Activated CD8-positive, alpha-beta memory T cell treated with anti-CD3 and anti-CD28 coated beads, Interleukin-2, amount 50 U/mL, for 48 hours (primary cell): ENCODE measurements at places on chromosomes 6 and 20.

DNA sequence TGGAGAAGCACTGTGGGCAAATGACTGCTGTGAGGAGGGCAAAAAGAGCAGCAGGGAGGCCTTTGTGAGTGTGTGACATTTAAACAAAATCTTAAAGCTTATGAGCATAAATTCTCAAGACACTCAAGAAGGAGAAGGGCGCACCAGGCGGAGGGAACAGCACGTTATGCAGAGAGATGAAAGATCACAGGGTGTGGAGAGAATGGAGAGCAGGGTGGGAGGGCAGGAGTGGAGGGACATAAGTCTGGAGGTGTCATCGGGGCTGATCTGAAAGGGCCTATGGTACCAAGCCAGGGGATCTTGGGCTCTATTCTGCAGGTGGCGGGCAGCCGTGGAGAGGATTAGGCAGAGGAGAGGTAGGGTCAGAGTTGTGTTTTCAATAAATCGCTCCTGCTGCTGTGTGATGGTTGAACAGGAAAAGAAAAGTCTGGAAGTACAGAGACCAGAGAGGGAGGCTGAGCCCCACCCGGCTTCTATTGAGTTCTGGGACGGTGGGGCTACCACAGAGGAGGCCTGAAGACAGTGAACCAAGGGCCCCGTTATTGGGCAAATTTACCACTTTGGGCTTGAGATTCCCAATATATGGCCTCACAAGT, 24.3 kb upstream of the DLGAP4 start:
- no peak for DNase-seq

GRCh38 chr6:14673201-14673600, 555.6 kb downstream of the CD83 start:
- no peak for DNase-seq

DNA sequence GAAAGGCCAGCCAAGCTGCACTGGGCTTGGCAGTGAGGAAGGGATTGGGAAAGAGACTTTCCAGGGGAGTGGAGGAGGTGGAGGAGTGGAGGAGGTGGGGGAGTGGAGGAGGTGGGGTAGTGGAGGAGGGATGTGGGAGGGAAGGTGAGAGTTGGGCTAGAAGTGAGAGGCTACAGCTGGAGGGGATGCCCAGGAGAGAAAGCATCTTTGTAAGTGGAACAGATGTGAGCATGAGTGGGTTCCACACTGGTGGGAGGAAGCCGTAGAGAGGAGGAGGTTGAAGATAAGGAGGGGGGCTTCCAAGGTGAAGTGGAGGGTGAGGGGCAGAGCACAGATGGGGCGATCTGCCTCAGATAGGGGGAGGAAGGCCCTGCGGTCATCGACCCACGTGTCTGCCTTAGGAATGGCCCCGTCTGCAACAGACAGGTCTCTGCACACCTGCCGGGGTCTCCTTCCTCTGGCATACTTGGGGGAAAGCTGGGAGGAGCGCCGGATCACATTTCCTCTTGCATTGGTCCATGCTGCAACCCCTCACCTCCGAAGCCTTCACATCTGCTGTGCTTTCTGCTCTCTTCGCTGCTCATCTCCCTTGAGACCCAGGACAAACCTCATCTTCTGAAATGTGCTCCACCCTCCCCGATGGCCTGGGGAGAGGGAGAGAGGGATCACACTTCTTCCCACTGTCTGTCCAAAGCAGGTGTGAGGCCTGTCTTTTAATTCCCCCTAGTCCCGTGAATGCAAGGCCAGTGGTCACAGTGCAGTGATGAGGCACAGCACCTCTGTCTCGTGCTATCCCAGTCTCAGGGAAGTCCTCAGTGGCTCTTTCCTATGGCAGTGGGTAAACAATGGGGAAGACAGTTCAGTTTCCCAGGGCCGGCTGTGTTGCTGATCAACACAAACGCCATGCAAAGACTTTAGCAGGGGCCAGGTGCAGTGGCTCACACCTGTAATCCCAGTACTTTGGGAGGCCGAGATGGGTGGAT, 48.6 kb upstream of the SNX9 start:
- no peak for DNase-seq

- DNase-seq = no peak
Observed at GRCh38 chr20:63140514-63141433, 75.2 kb downstream of the YTHDF1 start.

GRCh38 chr6:20778459-20778858, 244.2 kb downstream of the CDKAL1 start:
- DNase-seq = no peak

DNA sequence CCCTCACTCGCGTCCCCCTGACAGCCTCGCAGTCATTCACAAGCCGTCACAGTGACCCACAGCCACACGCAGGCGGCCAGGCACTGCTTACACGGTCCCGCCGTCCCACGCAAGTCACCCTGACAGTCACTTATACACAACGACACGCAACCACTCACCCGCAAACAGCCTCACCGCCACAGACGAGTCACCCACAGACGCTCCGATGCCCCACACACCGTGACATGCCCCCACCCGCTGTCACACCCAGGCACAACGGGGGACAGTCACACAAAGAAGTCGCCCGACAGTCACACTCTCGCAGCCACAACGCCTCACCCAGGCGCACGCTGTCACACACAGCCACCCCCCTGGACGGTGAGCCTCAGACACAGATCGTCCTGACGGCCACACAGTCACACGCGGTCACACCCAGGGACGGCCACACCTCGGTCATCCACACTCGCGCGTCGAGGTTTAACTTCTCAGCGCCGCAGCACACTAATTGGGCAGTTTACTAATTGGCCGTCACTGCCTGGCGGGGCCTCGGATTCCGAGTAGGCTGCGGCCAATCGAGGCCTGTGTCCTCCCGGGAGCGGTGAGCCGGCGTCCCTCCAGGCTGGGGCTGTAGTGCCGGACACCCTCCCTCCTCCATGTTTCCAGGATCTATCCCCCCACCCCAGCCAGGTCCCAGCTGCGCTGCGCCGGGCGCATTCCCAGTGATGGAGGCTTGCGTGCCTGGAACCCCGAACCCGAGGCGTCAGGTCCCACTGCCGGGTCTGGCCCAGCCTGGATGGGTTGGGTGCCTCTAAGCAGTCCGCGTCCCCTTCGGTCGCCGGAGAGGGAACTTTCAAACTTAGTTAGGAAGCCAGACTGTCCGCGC, 790 bp downstream of the TOX2 start:
- DNase-seq = peak; percentile 68

GRCh38 chr6:166330612-166331011, 11.7 kb downstream of the SFT2D1 start:
- no peak for DNase-seq

GRCh38 chr6:169109411-169110220, 144.0 kb downstream of the THBS2 start:
- no peak for DNase-seq

GRCh38 chr6:89566930-89567629, 71.5 kb downstream of the LYRM2 start:
- no peak for DNase-seq

DNA sequence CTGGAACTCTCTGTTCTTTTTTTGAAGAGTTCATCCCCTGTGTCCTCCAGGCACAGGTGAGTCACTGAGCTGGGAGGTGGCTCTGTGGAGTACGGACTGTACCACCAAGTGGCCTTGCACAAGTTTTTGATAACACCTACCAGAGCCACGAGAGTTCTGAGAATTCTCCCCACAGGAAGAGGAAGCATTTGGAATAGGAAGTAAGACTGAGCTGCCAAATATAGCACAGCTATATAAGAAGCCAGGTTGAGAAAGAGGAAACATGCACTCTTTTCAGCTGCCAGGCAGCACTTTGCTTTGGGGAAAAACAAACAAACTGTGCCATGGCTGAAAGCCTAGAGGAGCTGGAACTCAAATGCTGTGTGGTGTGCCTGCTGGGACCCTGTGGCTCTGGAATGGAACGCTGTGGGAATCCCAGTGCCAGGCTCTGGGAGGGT, 70.8 kb upstream of the RIPOR2 start:
- DNase-seq = no peak

- DNase-seq = no peak
Observed at GRCh38 chr6:155528982-155529453, 73.4 kb upstream of the NOX3 start.

DNA sequence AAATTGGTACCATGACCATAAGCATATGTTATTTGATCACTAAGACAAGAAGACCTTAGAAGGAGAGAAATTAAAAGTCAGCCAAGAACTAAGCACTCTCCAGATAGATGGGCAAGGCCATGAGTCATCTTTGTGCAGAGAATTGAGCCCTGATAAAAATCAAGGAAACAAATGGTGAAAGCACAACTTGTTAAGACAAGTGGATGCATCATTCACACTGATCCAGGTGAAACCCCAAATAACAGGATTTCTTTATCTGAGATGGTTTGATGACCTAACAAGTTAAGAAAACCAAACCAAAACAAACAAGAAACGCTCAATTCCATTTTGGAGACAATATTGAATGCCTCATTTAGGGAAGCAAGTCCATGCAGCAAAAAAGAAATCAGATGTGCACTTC, 121.6 kb downstream of the ADAT2 start:
- DNase-seq = no peak

DNA sequence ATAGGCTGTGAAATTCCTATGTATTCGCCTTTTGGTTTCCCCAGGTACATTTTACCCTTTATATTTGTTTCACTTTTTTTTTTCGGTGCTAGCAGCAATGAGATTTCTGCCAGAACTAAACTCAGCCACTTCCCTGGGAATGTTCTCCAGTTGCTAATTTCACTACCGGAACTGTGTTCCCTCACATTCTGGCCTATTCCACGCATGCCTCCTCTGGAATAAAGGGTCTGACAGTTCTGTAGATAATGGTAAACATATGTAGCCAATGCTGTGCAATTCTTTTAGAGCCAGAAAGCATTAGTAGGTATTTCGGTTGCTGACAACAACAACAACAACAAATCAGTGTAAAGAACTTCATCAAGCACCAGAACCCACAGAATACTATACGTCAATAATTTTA, 96.1 kb upstream of the TBX18 start:
- no peak for DNase-seq

GRCh38 chr6:56222499-56222898, 24.9 kb downstream of the COL21A1 start:
- no peak for DNase-seq

DNA sequence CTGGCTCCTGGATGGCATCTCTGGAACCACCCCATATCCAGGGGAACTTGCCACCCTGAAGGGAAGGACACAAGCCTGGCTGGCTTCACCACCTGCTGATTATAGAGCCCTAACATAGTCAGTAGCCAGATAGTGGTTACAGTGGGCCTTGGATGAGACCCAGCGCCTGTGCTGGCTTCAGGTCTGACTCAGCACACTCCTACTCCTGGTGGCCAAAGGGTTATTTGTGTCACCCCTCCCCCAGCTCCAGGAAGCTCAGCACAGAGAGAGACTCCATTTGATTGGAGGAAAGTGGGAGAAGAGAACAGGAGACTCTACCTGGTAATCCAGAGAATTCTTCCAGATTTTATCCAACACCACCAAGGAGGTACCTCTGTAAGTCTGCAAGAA, 12.8 kb downstream of the SNX14 start:
- DNase-seq = no peak

DNA sequence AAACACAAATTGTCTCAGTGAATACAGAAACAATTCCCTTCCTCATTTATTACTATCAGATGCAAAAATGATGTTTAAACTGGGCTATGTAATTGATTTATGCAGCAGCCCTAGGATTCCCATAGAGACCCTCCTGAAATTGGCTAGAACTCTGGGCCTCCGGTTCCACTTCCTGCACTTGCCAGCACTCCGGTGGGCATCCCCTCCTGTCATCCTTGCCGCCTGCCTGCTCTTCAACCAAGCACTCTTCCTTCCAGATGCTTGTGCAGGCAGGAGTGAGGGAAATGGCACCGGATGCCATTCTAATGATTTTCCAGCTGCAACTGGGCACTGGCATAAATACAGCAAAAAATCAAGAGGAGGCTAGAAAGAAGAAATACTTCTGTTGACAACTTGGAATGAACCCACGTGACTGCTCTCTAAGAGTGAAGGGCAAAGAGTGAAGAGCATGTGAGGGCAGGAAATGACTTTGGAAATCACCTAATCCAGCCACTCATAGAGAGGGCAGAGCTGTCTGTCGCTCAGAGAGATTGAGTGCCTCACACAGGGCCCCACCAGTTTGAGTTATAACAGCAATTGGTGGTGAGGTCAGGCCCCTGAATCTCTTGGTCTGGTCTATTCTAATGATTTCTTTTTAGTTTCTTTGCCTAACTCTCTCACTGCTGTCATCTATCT, 3.7 kb upstream of the NEDD9 start:
- DNase-seq = no peak

DNA sequence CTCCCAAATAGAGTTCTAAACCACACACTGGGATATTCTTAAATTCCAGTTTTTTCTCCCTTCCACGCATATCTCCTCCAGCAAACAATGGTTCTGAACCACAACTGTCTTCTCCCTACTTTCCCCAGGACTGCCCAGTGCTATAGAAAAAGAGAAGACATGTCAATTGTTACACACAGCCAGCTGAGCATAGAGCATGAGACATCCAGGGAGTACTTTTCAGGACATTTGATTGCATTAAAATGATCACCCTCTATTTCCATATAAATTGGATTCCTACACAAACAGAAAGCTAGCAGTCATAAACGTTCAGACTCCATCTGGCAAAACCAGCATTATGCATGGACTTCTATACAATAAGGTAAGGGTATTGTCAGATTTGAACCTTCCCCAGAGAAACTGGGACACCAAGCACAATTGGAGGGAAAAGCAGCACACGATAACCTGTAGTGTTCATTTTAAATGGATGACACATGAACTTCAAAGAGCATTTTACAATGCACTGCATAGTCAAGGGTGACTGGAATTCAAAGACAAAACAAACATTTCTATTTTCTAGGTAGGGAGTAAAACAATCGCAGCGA, 93.1 kb upstream of the HEY2 start:
- DNase-seq = no peak

DNA sequence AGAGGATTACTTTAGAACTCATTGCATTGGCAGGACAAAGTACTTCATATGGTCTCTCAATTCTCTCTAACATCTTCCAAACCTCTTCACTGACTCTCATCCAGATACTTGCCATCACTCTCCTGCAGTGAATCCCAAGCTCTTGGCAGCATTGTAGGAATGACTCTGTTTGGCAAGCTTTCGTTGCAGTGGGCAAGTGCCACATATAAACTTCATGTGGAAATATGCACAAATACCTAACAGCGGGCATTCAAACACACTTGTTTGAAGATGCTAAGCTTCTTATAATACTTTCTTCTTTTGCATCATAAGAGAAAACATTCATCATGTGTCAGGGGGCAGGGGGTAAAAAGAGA, 86.2 kb upstream of the F13A1 start:
- no peak for DNase-seq

GRCh38 chr20:25126204-25127029, 44.5 kb upstream of the VSX1 start:
- DNase-seq = no peak

GRCh38 chr20:57601211-57601570, 19.0 kb downstream of the ZBP1 start:
- DNase-seq = no peak

DNA sequence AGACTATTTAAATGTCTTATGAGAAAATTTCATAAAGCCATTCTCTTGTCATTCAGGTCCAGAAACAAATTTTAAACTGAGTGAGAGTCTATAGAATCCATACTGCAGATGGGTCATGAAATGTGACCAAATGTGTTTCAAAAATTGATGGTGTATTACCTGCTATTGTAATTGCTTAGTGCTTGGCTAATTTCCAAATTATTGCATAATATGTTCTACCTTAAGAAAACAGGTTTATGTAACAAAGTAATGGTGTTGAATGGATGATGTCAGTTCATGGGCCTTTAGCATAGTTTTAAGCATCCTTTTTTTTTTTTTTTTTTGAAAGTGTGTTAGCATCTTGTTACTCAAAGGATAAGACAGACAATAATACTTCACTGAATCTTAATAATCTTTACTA, 5.0 kb downstream of the MARCKS start:
- no peak for DNase-seq

- peak; percentile 84 for DNase-seq
Observed at GRCh38 chr6:90110971-90111370, 185.7 kb downstream of the BACH2 start.

- no peak for DNase-seq
Observed at GRCh38 chr6:44481760-44482159, 94.3 kb downstream of the CDC5L start.
